Right cardiac atrium (tissue), 5 donors: ENCODE measurements at places on chromosomes 13 and 19.

DNA sequence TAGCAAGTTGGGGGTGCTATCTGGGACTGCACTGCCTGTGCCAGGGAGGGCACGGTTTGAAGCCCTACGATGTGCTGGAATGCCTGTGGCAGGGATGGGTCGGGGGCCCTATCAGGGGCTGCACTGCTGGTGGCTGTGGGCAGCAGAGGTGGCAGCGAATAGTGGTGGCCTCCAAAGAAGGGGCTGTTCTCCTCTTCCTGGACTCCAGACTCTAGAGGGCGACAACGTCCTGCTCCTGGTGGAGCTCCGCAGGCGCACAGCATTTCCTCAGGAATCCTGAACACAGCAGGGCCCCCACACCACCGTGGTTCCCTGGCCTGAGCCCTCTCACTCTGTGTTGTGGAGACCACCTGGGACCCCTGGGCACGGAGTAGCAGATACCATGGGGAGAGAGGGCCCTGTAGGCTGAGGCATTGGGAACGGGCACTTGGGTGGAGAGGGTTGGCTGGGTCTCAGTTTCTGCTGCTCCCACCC lies 145.6 kb downstream of the TNFRSF19 start:
- DNase-seq, result peak; percentile 65

- DNase-seq, result no peak
Observed at GRCh38 chr13:106768991-106769390, 201.1 kb upstream of the ARGLU1 start.

- DNase-seq, result no peak
Observed at GRCh38 chr13:111919286-111919685, 147.7 kb upstream of the SOX1 start.

- no peak for DNase-seq
Observed at GRCh38 chr13:58004751-58005150, 373.2 kb downstream of the PCDH17 start.

DNA sequence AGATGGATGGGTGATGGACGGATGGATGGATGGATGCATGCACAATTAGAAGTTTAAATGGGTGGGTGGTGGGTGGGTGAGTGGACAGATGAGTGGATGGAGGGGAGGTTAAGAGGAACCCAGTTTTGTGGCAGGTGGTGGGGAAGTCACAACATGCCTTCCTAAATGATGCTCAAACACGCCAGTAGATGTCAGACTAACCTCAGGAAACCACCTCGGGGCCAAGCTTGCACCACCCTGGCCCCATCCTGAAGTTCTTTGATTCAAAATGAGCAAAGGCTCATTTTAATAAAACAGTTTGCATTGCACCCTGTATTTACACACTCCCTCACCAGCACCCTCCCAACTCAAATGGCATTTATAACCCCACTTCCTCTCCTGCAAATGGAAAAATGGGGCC lies 91.4 kb upstream of the CACNA1A start:
- no peak for DNase-seq

DNA sequence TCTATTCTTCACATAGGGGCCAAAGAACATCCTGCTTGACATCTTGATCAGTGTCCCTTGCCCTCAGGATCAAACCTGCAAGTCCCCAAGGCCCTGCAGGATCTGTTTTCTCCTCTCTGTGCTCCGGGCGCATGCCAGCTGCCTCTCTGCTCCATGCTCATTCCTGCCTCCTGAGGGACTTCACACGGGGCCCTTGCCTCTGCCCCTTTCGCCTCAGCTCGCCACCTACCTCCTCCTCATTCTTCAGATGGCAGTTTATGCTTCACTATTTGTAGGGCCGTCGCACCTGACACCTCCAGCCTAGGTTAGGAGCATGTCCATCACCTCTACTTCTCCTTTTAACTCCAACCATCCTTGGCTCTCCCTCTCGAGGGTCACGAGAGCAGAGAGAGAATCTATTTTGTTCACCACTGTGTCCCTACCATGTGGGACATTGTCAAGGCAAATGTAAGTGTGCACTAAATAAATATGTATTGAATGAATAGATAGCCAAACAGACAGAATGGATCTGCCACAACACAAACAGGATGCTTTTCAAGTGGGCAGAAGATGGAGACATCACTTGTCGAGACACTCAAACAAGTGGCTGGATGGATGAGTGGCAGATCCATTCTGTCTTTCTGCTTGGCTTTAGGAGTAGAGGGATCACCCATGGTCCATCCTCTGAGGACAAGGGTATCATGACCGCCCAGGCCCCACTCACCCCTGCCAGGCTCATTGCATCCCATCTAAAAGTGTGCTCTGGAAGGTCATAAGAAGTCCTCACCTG lies 29.6 kb downstream of the ACTN4 start:
- DNase-seq, result no peak

GRCh38 chr19:6041071-6041470 lies 63.1 kb upstream of the RANBP3 start:
- DNase-seq, result no peak

- no peak for DNase-seq
Observed at GRCh38 chr19:48518207-48518606, 6.6 kb upstream of the LMTK3 start.

DNA sequence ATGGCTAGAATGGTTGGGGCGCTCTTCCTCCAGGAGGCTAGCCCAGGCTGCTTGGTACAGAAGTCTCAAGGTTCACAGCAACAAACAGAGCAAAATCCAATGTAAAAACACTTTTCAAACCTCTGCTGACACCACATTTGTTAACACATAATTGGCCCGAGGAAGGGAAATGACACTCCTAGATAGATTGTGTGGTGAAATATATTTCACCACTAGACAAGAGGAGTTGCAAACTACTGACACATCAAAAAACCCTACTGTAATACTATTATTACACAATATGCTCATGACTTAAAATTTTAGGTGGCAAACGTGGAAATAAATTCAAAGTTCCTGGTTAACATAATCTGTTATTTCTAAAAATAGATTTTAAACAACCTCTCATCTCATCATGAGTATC lies 643.6 kb downstream of the PCDH9 start:
- no peak for DNase-seq

DNA sequence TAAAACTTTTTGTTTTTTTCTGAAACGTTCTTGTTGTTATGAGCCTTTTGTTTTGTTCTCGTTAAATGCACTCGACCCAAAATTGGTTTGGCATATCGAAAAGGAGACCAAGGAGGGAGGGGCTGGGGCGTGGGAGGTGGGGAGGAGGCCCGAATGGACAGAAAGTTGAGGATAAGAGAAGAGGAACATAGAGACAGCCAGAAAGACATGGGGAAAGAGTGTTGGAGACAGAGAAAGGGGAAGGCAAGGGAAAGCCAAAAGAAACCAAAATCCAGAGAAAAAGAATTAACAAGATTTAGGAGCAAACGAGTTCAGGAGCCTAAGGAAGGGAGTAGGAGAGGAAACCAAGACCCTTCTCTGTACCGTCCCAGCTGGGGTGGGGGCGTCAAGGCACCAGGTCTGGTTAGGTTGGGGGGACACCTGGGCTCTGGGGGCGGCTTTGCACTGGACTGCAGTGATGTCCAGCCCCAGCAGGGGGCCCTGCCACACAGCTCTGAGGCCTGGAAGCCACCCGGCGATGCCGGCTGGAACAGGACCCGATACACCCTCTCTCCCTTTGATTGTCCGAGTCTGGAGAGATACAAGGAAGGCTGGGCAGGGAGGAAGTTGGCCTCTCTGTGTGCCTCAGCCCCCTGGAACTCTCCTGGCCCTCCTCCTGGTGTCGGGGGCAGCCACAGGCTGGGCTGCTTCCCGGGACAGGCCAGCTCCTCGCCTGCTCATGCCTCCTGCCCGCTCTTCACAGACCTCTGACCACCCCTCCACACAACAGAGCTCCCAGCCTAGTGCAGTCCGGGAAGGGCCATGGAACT lies 11.6 kb upstream of the ASF1B start:
- DNase-seq, result peak; percentile 82

GRCh38 chr13:112802802-112803195 lies 113.0 kb downstream of the ATP11A start:
- DNase-seq, result no peak

DNA sequence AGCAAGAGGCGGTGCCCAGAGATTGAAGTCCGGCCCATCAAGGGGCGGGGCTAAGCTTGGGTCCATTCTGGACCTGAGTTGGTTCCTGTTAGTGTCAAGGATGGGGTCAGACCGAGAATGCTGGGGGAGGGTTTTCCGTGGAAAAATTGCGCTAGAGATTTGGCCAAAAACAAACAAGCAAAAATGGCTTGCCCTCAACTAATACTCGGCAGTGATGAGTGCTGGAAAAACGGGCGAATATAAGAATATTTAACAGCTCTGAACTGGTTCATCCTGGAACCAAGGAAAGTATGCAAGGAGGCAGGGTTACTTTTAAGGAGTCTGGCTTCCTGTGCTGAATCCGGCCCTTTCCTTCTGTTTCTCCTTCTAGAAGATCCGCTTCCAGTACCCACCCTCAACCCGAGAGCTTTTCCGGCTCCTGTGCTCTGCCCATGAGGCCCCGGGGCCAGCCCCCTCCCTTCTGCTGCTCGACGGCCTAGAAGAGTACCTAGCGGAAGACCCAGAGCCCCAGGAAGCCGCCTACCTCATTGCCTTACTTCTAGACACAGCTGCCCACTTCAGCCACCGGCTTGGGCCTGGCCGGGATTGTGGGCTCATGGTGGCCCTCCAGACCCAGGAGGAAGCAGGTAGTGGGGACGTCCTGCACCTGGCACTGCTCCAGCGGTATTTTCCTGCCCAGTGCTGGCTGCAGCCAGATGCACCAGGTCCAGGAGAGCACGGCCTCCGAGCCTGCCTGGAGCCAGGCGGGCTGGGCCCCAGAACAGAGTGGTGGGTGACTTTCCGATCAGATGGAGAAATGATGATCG lies 880 bp downstream of the SWSAP1 start:
- DNase-seq, result peak; percentile 86

DNA sequence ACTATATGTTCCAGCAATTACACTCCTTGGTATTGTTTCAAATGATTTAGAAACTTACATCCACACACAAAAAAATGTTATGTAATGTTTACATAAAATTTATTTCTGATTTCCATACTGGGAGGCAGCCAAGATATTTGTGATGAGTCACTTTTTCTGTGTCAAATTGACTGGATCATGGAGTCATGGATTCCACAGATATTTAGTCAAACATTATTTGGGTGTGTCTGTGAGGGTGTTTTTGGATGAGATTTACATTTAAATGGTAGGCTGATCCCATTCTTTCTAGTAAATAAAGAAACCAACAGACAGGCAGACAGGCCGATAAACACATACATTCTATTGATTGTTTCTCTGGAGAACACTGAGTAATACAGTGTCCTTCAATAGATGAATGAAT lies 562.8 kb downstream of the SLITRK6 start:
- DNase-seq, result no peak

GRCh38 chr19:2236314-2237050 lies at the start of the genes PLEKHJ1 and SF3A2:
TSS of gene PLEKHJ1 (minus strand) at chr19:2236329. CDS start at chr19:2236248, 81 bp downstream.
TSS of gene SF3A2 (plus strand) at chr19:2236824. CDS start at chr19:2243419, 6,595 bp downstream.
- peak; percentile 99 for DNase-seq
